HuH-7.5 (cell line): ENCODE measurements at places on chromosomes 5 and 9.

- DNase-seq, result no peak
These were observed 21.2 kb upstream of the TTC23L start for GRCh38 chr5:34817558-34818351.

GRCh38 chr5:79547429-79547822 is 33.5 kb upstream of the HOMER1 start:
- peak; percentile 13 for DNase-seq

DNA sequence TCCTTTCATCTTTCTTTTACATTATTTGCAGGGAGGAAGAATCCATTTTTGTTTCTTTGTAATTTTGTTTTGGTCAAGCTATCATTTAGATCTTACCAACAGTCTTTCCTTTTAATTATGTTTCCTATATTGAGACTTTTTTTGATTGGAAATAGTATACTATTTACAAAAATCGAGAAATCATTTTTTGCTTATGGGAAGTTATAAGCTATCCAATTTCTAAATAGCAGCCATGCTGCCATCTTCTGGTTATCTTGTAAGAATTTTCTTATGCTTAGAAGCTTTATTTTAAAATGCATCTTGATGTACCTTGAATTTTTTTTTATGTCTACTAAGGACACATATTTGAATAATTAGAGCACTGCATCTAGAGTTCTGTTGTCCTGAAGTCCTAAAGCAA is 821.2 kb downstream of the PTPRD start:
- DNase-seq, result no peak

DNA sequence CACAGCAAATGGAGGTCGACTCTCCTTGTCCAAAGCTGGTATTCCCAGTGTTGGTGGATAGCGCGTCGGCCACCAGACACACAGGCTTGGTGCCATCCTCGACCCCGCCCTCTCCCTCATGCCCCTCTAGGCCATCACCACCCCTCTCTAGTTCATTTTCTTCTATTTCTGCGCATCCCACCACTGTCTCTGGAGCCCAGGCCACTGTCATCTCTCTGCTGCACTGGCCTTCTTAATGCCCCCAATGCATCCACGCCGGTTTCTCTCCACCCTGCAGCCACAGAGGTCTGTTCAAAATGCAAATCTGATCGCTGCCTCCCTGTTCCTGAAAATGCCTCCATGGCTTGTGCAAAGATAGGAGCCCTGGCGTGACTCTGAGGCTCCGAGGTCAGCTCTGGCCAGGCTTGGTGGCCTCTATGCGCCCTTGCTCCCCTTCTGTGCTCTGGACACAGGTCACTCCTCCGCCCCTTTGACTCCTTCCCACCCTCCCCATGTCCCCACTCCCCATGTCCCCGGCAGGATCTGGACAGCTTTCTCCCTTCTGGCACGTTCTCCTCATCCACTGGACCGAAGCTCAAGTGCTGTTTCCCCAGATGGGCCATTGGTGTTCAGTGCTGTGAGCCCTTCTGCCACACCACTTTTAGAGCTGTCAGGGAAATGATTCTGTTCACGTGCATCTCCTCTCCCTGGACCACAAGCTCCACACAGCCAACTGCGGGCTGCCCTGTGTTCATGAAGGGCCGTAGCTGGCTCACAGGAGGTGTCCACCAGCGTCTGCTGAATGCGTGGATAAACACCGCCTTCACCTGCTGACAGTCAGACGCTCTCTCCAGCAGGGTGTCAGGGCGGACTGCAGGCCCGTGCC is 59.5 kb upstream of the RNF130 start:
- DNase-seq, result no peak

- no peak for DNase-seq
These were observed 53.5 kb upstream of the TGFBR1 start for GRCh38 chr9:99051406-99051805.

- no peak for DNase-seq
These were observed 39.6 kb upstream of the FGF1 start for GRCh38 chr5:142725231-142726187.

DNA sequence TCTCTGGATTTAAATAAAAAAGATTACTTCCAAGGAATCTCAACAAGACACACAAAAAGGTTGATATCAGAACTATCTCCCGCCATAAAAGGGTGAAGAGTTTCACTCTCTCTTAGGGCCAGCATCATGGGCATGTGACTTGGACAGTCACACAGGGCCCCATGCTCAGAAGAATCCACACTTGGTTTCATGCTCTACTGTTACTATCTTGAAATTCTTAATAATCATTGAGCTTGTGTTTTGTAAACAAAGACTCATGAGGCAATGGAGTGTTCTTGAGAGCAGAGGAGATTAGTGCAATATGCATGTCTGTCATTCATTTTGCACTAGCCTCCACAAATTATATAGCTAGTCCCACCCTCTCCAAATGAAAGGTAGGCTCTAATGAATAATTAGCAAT is 58.4 kb downstream of the HMHB1 start:
- no peak for DNase-seq

- DNase-seq, result peak; percentile 10
These were observed 68.5 kb upstream of the CEP78 start for GRCh38 chr9:78167356-78167755.

- DNase-seq, result no peak
These were observed 4.5 kb upstream of the MSMP start for GRCh38 chr9:35758475-35759050.

- no peak for DNase-seq
These were observed 1.0 kb upstream of the PTBP3 start for GRCh38 chr9:112334432-112334841.

DNA sequence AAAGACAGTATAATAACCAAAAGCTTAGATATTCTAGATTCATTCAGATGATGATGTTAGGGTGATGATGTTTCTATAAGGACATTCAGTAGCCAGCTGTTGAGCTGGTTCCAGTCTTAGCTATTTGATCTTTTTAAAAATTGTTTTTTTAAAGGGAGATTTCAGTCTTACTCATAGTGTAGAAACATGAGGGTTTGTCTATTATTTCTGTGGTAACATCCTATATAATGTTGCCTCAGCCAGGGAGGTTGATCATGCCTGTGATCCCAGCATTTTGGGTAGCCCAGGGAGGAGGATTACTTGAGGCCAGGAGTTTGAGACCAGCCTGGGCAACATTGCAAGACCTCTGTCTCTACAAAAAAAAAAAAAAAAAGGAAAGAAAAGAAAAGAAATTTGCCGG is 167.8 kb downstream of the DOCK2 start:
- DNase-seq, result no peak

DNA sequence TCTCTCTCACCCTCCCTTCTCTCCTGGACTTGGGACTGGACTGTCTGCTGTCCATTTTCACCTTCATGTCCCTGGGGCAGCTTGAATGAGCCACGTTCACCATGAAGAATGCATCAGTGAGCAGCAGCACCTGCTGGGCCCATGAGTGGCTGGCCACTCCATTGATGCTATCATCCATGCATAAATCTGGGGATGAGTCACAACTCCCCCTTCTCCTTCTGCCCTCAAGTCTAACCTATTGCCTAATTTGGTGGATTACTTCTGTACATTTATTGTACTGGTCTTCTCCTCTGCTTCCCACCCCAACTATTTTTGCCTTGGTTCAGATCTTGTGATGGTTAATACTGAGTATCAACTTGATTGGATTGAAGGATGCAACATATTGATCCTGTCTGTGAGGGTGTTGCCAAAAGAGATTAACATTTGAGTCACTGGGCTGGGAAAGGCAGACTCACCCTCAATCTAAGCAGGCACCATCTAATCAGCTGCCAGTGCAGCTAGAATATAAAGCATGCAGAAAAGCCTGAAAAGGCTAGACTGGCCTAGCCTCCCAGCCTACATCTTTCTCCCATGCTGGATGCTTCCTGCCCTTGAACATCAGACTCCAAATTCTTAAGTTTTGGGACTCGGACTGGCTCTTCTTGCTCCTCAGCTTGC is 46.7 kb downstream of the GDNF start:
- no peak for DNase-seq

DNA sequence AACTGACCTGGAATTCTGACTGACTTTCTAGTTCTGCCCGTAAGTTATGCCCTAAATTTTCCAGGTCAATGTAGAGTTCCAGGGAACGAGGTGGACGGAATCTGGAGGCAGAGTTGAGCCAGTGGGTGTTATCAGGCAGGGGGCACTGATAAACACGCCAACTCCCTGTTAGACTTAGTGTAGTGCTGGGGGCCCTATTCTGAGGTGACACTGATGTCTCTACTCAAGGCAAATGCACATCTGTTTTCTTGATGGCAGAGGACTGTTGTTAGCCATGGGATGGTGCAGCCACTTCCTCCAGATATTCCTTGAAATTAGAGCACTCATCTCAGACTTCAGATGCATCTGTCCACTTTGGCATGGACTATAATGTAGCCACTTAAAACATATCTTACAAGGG is 83.5 kb downstream of the C9orf152 start:
- DNase-seq, result no peak

DNA sequence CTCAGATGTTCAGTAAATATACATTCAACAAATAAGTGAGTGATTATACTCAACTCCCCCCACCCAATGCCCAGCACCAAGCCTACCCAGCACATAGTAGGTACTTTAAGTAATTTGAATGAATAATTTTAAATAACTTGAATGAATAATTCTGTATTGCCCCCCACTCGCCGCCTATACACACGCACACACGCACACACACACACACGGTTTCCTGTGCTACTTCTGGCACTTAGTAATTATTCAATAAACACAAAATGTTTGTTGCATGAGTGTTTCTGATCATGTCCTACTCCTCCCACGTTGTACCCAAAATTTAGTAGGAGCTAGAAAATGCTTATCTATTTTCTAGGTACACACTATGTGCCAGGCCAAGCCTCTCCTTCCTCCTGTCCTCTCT is 16.2 kb downstream of the PCDH12 start:
- DNase-seq, result no peak

- no peak for DNase-seq
These were observed 164.8 kb downstream of the HSD17B3 start for GRCh38 chr9:96136992-96137670.

GRCh38 chr5:135966165-135966564 is 11.4 kb upstream of the LECT2 start:
- no peak for DNase-seq
